ENCODE measurements at places on chromosomes 2 and 18.

- no peak for DNase-seq
Measured at GRCh38 chr2:189260361-189260814, 80.8 kb upstream of the COL5A2 start.

- no peak for DNase-seq
Measured at GRCh38 chr2:99711144-99711543, 221.3 kb upstream of the REV1 start.

- no peak for DNase-seq
Measured at GRCh38 chr2:143960177-143960576, 559.7 kb downstream of the ZEB2 start.

- DNase-seq: no peak
Measured at GRCh38 chr2:182542501-182543258, 115.8 kb upstream of the PDE1A start.

- no peak for DNase-seq
Measured at GRCh38 chr2:209305746-209306196, 118.1 kb upstream of the MAP2 start.

DNA sequence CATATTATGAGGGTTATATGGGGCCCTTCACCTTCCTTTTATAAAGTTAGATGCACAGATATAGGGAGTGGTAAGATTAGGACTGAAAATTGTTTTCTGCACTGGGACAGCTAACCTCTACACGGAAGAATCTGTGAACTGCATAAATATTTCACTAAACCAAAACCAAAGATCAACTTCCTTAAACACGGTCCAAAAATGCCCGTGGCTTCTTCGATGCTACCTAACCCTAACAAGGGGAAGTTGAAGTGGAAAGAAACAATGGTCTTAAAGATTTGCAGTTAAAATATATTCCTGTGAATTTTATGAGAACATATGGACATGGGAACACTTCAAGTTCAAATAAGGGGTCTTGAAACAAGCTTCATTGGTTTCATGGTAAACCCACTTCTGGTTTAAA is 33.3 kb upstream of the PAX3 start:
- no peak for DNase-seq

- no peak for DNase-seq
Measured at GRCh38 chr18:65659312-65659711, 91.5 kb upstream of the CDH7 start.

DNA sequence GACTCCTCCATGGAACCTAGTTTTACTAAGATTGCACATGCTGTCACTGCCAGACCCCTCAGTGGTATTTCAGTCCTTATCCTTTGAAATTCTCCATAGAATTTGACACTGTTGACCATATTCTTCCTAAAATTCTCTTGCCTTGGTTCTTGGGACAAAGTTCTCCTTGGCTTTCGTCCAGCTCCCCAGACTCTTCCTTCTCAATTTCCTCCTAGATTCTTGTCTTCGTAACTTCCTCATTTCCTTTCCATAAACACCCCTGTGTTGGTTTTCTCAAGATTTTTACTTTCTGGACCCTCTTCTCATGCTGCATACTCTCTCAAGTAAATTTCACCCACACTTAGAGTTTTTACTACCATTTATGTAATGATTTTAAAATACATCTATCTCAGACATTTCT is 96.6 kb upstream of the TWSG1 start:
- DNase-seq: no peak

- no peak for DNase-seq
Measured at GRCh38 chr18:12637393-12637792, 20.5 kb downstream of the SPIRE1 start.

- no peak for DNase-seq
Measured at GRCh38 chr2:75311993-75312392, 112.7 kb upstream of the TACR1 start.

GRCh38 chr18:25827228-25827627 is 263.2 kb downstream of the SS18 start:
- DNase-seq: no peak

DNA sequence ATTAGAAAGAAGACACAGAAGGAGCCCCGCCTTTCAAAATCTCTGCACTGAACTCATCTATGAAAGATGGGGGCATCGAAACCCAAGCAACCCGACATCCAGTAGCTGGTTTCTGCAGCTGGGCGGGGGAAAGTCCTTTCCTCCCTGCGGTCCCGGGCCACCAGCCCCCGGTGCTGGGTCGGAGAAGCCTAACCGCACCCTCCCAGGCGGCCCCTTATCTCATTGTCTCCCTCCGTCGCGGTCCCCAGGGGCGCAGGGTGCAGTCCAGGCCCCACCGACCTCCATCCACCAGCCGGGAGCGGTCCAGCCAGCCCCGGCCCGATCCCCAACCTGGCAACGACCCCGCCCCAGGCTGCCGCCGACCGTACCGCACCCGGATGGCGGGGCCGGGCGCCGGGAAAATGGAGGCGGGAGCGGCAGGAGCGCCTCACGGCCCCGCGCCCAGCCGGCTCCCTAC is 452 bp downstream of the RAPH1 start:
- DNase-seq: peak; percentile 37

GRCh38 chr2:221167561-221167960 is 404.5 kb downstream of the EPHA4 start:
- no peak for DNase-seq

DNA sequence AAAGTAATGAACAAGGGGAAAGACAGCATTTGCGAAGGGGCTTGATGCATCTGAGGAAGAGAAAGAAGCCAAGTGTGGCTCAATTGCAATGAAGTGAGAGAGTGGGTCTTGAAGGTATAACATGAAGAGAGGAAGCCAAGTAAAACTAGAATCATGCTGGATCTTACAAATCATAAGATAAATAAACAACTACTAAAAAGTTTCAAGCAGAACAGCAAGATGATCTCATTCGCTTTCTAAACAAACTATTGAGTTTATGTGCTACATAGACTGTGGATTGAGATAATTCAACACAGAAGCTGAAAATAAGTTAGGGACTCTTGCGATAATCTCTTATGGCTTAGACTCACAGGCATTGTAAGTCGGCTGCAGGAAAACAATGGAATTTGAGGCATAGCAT is 1310.5 kb upstream of the NRXN1 start:
- DNase-seq: no peak
